ENCODE measurements at places on chromosomes 4 and X.

- no peak for DNase-seq
Observed at GRCh38 chrX:119251386-119251785, 15.3 kb downstream of the PGRMC1 start.

DNA sequence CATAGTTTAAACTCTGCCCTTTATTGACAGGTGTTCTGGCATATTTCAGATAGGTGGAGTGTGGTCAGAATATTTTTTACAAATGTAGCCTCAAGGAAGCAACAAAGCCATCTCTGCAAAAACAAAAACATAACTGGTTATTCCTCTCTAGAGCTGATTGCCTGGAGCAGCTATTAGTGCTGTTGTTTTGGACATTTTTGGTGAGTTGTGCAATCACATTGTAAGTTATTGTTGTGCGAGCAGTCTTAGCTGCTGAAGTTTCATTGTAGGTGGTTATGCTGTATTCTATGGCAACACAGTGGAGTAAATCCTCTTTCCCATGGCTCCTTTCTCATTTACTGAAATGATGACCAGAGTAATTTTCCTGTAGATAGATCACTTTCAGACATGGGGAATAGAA is 1413.0 kb downstream of the PCDH7 start:
- no peak for DNase-seq

- DNase-seq = no peak
Observed at GRCh38 chr4:83716874-83717273, 181.0 kb downstream of the GPAT3 start.

DNA sequence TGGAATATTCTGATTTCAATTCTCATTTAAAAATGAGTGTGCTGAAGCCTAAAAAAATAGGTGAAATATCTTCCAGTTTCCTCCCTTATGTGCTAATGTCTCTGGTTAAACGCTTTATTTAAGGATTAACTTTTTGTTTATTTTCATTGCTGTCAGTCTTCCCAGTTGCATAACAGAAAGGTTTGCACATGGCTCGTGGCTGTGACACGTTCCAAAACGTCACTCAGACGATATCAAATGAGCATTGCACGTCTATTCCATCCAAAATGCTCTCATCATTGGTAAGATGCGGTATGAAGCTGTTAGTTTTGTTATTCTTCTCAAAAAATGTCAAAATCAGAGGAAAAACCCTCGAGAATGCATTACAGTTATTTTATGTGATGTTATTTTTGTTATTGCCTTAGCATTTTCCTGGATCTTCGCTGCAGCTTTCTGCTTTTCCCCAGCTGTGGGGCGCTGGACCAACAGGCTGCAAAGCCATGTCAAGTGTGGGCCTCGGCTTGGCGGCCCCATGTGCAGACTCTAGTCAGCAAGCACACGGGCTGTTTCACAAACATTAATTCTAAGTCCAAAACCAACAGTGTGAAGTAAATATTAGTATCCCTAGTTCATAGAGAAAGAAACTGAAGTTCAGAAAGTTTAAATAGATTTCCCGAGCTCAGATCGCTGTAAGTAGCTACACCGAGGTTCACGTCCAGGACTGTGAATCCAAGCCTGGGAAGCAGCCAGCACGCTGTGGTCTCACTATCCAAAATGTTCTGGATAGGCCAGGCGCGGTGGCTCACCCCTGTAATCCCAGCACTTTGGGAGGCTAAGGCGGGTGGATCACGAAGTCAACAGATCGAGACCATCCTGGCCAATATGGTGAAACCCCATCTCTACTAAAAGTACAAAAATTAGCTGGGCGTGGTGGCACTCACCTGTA is 793.4 kb upstream of the FRG1 start:
- DNase-seq = no peak

GRCh38 chrX:150143721-150144440 is 205.6 kb upstream of the EOLA2 start:
- DNase-seq = no peak

- DNase-seq = no peak
Observed at GRCh38 chr4:10635091-10635490, 49.5 kb downstream of the CLNK start.

DNA sequence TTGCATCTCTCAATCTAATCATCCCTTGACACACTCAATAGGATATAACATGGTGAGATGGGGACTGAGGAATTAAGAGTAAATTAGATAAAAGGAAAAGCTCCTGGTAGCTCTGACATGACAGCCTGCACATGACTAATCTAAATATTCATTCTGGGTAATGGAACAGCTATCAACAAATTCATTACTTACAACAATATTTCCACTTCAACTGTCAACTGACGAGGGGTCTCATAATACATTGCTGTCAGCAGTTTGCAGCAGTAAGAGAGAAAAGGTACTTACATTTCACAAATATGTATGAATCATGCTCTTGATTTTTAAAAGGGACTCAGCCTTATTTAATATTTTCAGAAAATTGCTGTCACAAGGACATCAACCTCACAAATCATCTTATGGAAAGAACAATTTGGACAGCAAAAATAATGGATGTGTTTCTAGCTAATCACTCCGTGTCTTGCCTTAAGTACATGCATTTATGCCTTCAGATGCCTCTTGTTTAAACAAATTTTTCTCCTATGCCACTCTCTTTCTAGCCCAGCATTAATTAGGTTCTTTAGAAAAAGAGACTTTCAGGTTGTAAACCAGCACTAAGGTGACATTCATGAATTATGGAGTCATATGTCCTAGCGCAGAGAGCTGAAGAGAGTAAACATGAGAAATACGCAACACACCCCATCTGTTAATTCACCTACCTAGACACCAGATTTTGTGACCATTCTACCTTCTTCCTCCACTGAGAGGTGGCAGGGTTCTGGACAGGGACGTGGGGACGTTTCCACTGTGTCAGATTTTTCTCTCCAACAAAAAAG is 99.6 kb upstream of the TMEM150C start:
- no peak for DNase-seq

- no peak for DNase-seq
Observed at GRCh38 chr4:41611881-41612871, 74.2 kb downstream of the LIMCH1 start.

DNA sequence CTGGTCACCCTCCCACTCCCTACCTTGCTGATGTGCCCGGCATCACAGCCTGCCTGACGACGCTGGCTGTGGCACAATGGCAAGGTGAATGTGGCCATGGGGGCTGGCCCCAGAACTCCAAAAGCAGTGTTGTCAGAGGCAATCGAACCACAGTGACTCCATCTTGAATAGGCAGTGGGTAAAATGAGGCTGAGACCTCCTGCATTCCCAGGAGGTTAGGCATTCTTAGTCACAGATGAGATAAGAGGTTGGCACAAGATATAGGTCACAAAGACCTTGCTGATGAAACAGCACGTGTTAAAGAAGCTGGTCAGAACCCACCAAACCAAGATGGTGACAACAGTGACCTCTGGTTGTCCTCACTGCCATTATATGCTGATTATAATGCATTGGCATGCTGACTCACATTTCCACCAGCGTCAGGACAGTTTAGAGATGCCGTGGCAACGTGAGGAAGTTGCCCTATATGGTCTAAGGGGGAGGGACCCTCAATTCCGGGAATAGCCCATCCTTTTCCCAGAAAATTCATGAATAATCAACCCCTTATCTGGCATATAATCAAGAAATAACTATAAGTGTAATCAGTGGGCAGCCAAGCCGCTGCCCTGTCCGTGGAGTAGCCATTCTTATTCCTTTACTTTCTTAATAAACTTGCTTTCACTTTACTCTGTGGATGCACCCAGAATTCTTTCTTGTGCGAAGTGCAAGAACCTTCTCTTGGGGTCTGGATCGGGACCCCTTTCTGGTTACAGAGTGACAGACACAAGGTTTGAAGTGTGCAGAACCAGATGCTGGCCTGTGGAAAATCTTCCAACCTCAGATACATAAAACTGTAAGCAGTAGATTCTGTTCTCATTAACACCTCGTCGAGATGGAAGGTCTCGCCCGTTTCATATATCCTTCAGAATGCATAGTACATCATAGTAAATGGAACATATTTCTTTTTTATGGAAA is 26.8 kb upstream of the CLDN24 start:
- no peak for DNase-seq

- no peak for DNase-seq
Observed at GRCh38 chrX:39336671-39337311, 535.5 kb downstream of the MID1IP1 start.

- no peak for DNase-seq
Observed at GRCh38 chr4:79833857-79834256, 239.2 kb downstream of the ANTXR2 start.

GRCh38 chr4:146235654-146236177 is 21.4 kb downstream of the REELD1 start:
- no peak for DNase-seq

DNA sequence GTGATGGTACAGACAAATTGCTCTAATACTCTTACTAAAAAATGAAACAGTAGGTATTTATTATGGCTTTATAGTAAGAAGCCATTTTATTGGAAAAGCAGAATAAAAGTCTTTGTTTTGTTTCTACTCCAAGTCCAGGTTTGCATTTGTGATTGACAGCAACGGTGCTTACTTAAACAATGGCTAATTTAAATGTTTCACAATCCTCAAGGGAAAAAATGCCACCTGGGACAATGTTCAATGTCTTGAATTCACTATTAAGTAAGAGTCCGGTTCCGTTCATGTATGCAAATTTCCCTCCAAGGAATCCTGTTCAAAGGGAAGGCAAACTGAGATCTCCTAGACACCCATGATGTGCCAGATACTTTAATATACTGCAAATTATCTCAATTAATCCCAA is 123.6 kb downstream of the RBM47 start:
- DNase-seq = no peak

DNA sequence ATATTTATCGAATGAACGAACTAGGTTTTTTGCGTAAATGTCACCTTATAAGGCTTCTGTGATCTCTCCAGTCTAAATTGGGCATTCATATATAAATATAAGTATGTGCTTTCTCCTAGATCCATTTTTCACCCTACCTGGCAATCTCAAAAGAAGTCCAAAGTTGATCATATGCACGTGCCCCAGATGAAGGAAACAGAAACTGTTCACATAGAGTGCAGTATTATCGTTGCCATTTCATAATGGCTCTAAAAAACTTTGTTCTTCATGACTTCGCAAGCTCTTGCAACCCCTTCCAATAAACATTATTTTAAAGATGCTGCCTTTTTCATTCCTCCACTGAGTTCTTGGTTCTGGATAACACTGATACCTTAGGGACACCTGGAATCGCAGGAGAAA is 708 bp downstream of the INTS12 start:
- no peak for DNase-seq

- no peak for DNase-seq
Observed at GRCh38 chr4:99457270-99457669, 22.1 kb upstream of the ADH7 start.

DNA sequence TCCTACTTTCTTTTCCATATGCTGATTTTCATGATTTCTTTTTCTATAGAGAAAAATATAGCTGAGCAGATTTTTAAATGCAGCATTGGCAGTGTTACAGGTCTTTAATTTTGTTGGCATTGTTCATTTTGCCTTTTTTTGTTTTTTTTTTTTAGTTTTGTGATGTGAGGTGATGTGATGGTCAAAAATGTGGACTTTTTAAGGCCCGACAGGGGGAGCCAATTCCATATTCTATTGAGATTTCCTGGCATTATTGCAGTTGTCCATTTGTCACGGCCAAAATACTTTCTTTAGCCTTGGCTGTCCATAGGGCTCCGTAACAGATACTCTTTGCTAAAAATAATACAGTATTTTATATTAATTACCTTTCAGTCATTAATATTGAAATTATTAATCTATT is 47.8 kb downstream of the SLIT2 start:
- DNase-seq = no peak

All from stimulated activated naive CD4-positive, alpha-beta T cell (primary cell).